KBM-7 (cell line): ENCODE measurements at places on chromosomes 5 and 9.

GRCh38 chr9:128231638-128232527, 28.7 kb downstream of the DNM1 start:
- no peak for DNase-seq

- DNase-seq = no peak
Measured at GRCh38 chr5:107624235-107624634, 46.5 kb downstream of the EFNA5 start.

DNA sequence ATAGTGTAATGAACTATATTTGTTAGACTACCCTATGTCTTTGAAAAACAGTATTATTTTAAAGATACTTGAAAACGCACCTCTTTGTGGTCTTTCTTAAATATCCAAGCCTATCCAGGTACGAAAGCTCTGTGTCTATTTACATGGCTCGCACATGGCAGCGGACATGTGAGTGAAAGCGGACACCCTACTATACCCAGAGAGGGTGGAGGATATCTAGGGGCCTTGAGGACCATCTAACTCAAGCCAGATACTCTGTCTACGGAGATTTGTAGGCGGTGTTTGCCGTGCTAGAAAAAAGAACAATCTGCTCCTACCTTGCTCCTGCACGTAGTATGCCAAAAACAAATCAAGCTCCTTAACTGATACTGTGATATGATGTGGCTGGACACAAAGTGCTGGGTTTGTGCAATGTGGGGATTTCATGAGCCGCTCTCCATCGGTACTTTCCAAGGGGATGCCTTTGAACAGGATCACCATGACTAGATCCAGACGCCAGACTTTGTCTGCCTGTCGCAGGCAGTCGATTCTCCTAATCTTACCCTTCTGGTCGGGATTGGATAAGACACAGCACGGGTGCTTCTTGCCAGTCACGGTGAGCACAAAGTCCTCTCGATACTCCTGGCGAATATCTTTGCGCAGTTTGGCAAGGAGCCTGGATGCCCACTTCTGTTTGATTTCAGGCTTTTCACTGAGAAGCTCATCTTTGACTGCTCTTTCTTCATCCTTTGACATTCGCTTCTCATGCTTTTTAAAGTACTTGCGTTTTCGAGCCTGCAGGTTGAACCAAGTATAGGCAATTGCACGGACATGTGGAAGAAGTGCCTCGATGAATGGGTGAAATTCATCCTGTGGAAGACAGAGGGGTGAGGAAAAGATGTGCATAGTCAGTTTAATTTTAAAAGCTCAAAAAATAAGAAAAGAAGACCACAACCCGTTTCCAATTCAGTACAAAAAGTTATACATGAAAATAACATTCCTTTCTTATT, 7.0 kb downstream of the NFIB start:
- no peak for DNase-seq

- no peak for DNase-seq
Measured at GRCh38 chr5:92748072-92748676, 832.8 kb downstream of the NR2F1-AS1 start.

- DNase-seq = no peak
Measured at GRCh38 chr5:132313961-132314432, 19.8 kb downstream of the SLC22A4 start.
